CD4-positive, alpha-beta memory T cell (primary cell): ENCODE measurements at places on chromosomes 6 and 20. TPM values are rescaled to one million over a fixed set of nuclear protein-coding genes. Genes with fewer than 3 reads are reported as not detected.

- DNase-seq, result no peak
Observed at GRCh38 chr6:170290296-170291128, at the start of gene DLL1. DLL1 (minus strand) TSS chr6:170291078; CDS start chr6:170290139, 939 bp downstream.

DNA sequence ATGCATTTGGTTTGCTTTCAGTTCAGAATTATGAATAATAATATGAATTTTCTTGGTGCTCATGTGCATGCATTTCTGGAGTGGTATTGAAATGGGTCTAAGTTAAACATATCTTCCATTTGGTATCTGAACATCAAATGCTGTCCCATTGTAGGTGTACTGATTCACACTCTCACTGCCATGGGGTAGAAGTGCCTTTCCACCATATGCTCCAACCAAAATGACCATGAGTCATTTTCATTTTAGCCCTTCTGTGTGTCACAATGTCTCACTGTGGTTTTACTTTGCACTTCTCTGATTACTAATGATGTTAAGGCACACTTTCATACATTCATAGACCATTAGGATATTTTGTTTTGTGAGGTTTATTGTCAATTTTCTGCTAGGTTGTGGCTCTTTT lies 211.9 kb downstream of the HAO1 start:
- DNase-seq, result no peak

DNA sequence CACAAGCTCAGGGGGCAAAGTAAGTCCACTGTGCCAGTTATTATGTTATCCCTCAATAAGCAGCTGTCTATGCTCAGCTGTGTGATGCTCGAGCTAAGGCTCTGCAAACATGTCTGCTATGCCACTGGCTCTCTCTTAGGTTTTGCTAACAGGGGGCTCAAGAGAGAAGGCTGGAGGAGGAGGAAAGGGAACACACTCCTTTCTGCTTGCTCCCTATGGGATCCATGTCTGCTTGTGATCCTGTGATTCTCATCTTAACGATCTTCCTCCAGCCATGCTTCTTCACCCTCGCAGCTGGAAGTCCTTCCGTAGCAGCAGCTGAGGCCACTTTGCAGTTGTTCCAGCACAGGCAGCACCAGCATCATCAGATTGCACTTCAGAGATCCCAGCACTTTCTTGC lies 37.0 kb upstream of the IGF2R start:
- DNase-seq, result no peak

DNA sequence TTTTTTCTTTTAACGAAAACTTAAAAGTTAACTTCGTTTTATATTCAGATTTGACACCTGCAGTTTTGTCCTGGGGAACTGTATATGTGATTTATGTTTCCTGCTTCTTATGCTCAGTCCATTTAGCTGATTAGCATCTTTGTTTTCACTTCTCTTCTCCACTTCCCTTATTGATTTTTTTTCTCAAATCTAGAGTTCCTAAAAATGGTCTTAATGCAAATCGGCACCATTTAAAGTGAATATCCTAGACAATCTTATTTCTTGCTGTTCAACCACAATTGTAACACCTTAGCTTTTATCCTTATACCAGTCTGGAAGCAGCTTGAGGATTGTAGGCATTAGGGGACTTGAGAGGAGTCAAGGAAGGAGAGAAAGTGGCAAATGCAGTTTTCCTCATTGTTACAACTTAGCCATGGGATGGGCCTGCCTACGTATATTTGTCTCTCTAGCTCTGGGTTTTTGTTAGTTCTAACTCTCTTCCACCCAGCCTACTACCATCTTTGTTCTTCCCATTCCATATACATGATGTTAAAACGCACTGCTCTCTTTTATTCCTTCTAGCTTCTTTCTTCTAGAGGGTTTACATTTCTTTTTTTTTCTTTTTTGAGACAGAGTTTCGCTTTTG lies 8.5 kb downstream of the QRSL1 start:
- no peak for DNase-seq

DNA sequence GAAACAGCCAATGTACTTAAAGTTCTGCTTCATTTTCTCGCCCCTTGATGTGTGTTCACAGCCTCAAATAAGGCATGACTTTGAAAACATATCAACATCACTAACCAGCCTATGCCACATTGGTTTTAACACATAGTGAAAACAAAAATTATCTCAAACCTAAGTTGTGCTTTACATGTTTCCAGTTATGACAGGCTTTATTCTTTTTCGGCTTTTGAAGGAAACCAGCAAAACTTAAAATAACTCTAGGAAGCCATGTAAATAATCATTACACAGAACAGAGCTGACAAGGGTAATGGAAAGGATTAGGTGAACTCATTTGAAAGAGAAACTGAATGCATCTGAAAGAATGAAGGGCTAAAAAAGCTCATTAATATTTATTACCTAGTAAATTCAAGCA lies 42.1 kb downstream of the BMP5 start:
- DNase-seq, result no peak

STX11 gene
- 6.2 TPM for total RNA-seq
